A673 (cell line): ENCODE measurements at places on chromosomes 12 and 14. TPM values are rescaled to one million over a fixed set of nuclear protein-coding genes. Genes with fewer than 3 reads are reported as not detected.

The CLEC9A gene
- total RNA-seq = not detected in 2 replicates

The KRT77 gene
- total RNA-seq = not detected in 2 replicates

The KLRK1 gene
- 0.17 TPM in 1 of 2 replicates, not detected in the other for total RNA-seq

The RTL1 gene
- 0.09 and 0.15 TPM in 2 replicates for total RNA-seq

The PIWIL1 gene
- total RNA-seq = not detected in 2 replicates

The TAS2R13 gene
- 1.5 and 2.3 TPM in 2 replicates for total RNA-seq

The LTBP2 gene
- total RNA-seq = 0.26 and 0.57 TPM in 2 replicates

The PPFIBP1 gene
- 41.2 and 49.1 TPM in 2 replicates for total RNA-seq

The CLEC2A gene
- not detected in 2 replicates for total RNA-seq

The ARHGEF25 gene
- total RNA-seq = 20.9 and 32.5 TPM in 2 replicates

DNA sequence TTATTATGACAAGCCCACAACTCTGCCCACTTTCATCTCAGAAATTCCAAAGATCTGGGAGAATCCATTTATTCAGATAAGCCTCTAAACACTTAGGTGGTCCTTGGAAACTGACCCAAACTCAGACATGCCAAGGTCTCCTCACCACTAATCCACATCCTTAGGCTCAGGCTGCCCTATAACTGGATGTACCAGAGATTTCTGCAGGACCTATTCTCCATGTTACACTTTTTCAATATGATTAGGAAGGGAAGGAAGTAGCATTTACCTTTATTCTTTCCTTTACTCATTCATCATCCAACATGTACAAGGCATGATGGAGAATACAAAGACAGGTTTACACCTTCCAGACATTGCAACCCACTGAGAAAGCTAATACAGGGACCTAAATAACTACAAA is 145.9 kb upstream of the BMP4 start:
- no peaks in the 10 kb centered on the region for H3K4me1 ChIP-seq
- no peak overlapping the region for H3K27ac ChIP-seq
- H3K4me3 ChIP-seq = no peak overlapping the region
- H3K36me3 ChIP-seq = no peaks in the 10 kb centered on the region
- H3K27me3 ChIP-seq = peaks cover 6% of the 10 kb centered on the region
- no peak for DNase-seq

GRCh38 chr12:84840356-84840755 is 72.2 kb downstream of the SLC6A15 start:
- no peaks in the 10 kb centered on the region for H3K4me1 ChIP-seq
- H3K27me3 ChIP-seq = no peaks in the 10 kb centered on the region
- no peak overlapping the region for H3K27ac ChIP-seq

- H3K36me3 ChIP-seq = no peaks in the 10 kb centered on the region
- no peaks in the 10 kb centered on the region for H3K27me3 ChIP-seq
- no peak overlapping the region for H3K4me3 ChIP-seq
- H3K4me1 ChIP-seq = no peaks in the 10 kb centered on the region
Measured at GRCh38 chr14:49315570-49315969, 270.6 kb downstream of the RPS29 start.

- H3K4me1 ChIP-seq = peaks cover 4% of the 10 kb centered on the region
- peaks cover 41% of the 10 kb centered on the region for H3K36me3 ChIP-seq
- no peak overlapping the region for H3K4me3 ChIP-seq
- no peaks in the 10 kb centered on the region for H3K27me3 ChIP-seq
Measured at GRCh38 chr12:58873496-58873895, 46.8 kb downstream of the LRIG3 start.

- no peak for DNase-seq
- H3K36me3 ChIP-seq = no peaks in the 10 kb centered on the region
- H3K27ac ChIP-seq = no peak overlapping the region
- no peak overlapping the region for H3K4me3 ChIP-seq
- no peaks in the 10 kb centered on the region for H3K27me3 ChIP-seq
Measured at GRCh38 chr12:40300490-40300889, 75.7 kb downstream of the LRRK2 start.

GRCh38 chr12:39807043-39807442 is 187.4 kb upstream of the ABCD2 start:
- peak; percentile 70 for DNase-seq
- no peak overlapping the region for H3K27ac ChIP-seq
- H3K27me3 ChIP-seq = no peaks in the 10 kb centered on the region
- H3K4me1 ChIP-seq = no peaks in the 10 kb centered on the region
- H3K4me3 ChIP-seq = no peak overlapping the region

GRCh38 chr12:32062881-32063280 is 43.8 kb upstream of the BICD1 start:
- no peak for DNase-seq
- H3K4me3 ChIP-seq = no peak overlapping the region
- no peaks in the 10 kb centered on the region for H3K27me3 ChIP-seq
- H3K27ac ChIP-seq = no peak overlapping the region
- no peaks in the 10 kb centered on the region for H3K4me1 ChIP-seq

DNA sequence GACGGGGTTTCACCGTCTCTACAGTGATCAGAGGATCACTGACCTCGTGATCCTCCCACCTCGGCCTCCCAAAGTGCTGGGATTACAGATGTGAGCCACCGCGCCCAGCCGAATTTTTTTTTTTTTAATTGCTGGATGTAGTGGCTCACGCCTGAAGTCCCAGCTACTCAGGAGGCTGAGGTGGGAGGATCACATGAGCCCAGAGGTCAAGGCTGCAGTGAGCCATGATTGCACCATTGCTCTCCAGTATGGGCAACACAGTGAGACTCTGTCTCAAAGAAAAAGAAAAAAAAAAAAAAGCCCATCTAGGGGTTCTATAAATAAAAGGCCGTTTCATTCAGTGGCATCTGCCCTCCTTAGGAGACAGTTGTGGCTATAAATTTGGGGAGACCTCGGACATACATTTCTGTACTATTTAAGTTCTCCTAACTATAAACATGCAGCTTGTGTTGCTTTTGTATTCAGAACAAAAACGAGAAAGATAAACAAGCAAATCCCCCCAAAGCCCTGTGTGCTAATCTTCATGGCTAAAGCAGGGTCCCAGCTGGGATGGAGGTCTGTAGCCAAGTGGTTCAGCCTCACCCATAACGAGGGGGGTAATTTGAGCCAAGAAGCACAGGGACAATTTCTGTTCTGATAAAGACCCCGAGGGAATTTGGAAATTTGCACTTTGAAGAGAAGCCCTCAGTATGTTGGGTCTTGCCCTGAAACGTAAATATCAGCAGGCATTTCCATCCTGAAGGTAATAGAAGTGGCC is 35.0 kb upstream of the BCL7A start:
- no peak for DNase-seq
- H3K27ac ChIP-seq = no peak overlapping the region
- no peaks in the 10 kb centered on the region for H3K4me1 ChIP-seq
- H3K27me3 ChIP-seq = no peaks in the 10 kb centered on the region
- no peak overlapping the region for H3K4me3 ChIP-seq

DNA sequence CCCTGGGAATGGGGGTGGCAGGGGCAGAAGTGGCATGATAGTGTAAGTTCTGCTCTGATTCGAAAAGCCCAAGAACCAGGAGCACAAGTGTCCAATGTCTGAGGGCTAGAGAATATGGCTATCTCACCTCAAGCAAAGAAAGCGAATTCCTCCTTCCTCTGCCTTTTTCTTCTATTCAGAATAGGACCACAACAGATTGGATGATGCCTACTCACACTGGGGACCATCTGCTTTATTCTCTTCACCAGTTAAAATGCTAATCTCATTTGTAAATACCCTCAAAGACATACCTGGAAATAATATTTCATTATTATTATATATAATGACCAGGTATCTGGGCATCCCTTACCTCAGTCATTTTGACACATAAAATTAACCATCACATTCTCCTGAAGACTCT is 808.7 kb downstream of the NRXN3 start:
- H3K27ac ChIP-seq = no peak overlapping the region
- peaks cover 5% of the 10 kb centered on the region for H3K27me3 ChIP-seq
- H3K4me3 ChIP-seq = no peak overlapping the region

- no peaks in the 10 kb centered on the region for H3K27me3 ChIP-seq
- H3K36me3 ChIP-seq = no peaks in the 10 kb centered on the region
Measured at GRCh38 chr14:95290021-95290420, 29.7 kb downstream of the CLMN start.

DNA sequence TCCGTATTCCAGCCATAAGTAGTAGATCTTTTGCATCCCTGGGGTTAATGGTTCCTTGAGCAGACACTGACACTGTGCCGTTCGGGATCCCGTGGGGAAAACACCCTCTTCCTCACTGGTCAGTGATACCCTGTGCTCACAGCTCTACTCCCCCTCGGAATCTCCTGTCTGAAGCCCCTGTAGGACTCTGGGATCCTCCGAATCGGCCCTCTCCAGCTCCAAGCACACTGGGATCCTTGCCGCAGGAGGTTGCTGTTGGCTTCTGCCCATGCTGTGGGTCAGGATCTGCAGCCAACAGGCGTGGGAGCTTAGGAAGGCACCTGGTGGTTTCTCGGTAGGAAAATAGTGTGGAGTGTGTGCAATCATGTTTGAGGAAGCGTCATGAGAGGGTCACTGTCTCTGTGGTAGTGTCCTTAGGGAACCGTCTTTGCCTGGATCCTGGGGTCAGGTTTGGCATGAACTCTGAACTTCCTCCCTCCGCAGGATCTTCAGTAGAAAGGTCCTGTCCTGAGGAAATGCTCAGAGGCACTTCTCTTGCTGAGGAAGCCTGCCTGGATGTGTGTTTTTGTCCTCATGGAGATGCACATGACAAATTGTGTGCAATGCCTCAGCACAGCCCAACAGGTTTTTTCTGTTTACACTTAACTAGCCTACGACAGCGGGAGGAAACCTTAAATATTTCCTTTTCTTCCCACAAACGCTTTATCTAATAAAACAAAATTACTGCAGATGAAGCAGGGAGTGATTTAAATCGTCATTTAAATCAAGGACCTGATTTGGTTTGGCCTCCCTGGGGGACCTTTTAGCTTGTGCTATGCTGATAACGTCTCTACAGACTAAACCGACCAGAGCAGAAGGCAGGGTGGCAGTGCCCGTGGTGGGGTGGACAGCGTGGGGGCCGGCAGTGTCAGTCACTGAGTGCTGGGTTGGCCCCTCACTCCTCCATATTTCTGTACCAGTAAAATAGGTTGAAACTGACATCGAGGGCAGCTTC is 18.7 kb downstream of the FBXL14 start:
- peak; percentile 68 for DNase-seq
- peak overlapping the region; percentile 69 for H3K27ac ChIP-seq
- H3K4me1 ChIP-seq = peaks cover 41% of the 10 kb centered on the region

DNA sequence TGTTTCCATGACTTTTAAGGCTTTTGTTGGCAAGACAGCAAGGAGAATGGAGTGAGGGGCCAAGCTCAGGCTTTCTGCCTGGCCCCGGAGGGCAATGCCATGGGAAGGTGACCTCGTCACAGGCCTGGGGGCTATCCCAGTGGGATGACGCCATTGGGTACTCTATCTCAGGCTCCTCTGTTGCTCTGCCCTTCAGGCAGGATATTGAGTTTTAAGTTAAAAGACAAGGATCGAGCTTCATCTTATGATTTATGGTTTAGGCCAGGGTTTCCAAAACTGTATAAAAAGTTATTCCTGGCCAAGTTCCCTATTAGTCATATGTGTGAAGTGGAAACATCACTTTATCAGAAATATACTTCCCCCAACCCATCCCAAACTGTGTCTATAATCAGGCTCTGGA is 127.7 kb downstream of the ZFP36L1 start:
- no peak overlapping the region for H3K27ac ChIP-seq
- no peaks in the 10 kb centered on the region for H3K27me3 ChIP-seq
- no peak for DNase-seq
- H3K36me3 ChIP-seq = no peaks in the 10 kb centered on the region

- H3K27me3 ChIP-seq = no peaks in the 10 kb centered on the region
- no peaks in the 10 kb centered on the region for H3K36me3 ChIP-seq
- no peak overlapping the region for H3K27ac ChIP-seq
Measured at GRCh38 chr14:90201344-90201743, 55.0 kb upstream of the PSMC1 start.

GRCh38 chr14:53569446-53569845 is 387.2 kb downstream of the BMP4 start:
- no peak for DNase-seq
- no peak overlapping the region for H3K4me3 ChIP-seq
- no peak overlapping the region for H3K27ac ChIP-seq
- peaks cover 7% of the 10 kb centered on the region for H3K4me1 ChIP-seq
- no peaks in the 10 kb centered on the region for H3K36me3 ChIP-seq

DNA sequence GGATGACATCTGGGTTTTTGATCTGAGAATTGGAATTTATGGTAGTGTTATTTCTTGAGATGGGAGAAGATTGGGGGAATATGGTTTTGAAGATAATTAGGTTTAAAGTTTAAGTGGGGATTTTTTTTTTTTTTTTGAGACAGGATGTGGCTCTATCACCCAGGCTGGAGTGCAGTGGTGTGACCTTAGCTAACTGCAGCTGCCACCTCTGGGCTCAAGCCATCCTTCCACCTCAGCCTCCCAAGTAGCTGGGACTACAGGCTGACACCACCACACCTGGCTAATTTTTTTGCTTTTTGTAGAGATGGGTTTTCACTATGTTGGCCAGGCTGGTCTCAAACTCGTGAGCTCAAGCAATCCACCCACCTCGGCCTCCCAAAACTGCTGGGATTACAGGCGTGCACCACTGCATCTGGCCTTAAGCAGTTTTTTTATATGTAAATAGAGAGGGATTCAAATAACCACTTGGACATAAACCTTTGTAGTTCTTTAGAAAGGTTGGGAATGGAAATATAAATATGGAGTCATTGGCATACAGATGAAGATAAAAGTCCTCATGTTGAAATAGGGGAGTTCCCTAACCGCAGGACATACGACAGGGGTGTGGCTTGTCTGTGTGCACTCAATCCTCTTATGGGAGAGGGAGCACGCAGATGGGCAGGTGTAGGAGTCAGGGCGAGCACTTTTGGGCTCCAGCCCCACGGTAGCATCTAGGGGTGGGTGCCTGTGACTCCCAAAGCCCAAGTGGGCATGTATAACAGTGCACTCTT is 4.7 kb downstream of the LIN52 start:
- H3K27ac ChIP-seq = no peak overlapping the region
- no peak overlapping the region for H3K4me3 ChIP-seq
- H3K36me3 ChIP-seq = peaks cover 8% of the 10 kb centered on the region
- no peak for DNase-seq
- H3K4me1 ChIP-seq = peaks cover 8% of the 10 kb centered on the region

DNA sequence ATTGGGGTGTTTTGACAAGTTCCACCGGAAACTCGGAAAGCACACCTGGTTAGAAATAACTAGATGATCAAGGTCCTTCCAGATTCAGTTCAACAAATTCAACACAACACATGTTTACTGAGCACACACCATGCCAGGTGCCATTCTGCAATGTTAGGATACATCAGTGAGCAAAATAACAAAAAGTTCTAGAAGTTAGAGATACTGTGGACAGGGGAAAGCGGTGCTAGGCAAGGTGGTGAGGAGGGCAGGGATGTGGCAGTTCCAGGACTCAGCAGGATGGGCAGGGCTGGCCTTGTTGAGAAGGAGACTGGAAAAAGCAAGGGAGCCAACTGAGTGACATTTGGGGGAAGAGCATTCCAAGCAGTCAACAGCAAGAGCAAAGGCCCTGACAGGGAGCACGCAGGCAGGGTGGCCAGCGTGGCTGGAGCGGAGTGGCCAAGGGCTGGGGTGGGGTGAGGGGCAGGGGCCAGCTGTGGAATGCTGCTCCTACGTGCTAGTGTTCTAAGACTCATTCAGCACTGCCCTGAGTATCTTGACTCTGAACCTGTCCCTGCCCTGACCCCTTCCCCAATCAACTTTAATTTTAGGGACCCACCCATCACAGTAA is 19.4 kb upstream of the FAIM2 start:
- H3K27ac ChIP-seq = no peak overlapping the region
- no peaks in the 10 kb centered on the region for H3K4me1 ChIP-seq
- no peak overlapping the region for H3K4me3 ChIP-seq
- H3K36me3 ChIP-seq = no peaks in the 10 kb centered on the region
- DNase-seq = no peak

GRCh38 chr14:103317251-103317650 is 16.8 kb upstream of the EIF5 start:
- no peaks in the 10 kb centered on the region for H3K27me3 ChIP-seq
- H3K4me3 ChIP-seq = no peak overlapping the region
- H3K4me1 ChIP-seq = no peaks in the 10 kb centered on the region
- H3K27ac ChIP-seq = no peak overlapping the region
- no peak for DNase-seq
